ENCODE measurements at places on chromosomes 5 and 9. TPM values are rescaled to one million over a fixed set of nuclear protein-coding genes. Genes with fewer than 3 reads are reported as not detected.

HRH2 gene
- total RNA-seq, result 3.1 TPM

SLC6A18 gene
- total RNA-seq, result not detected

OSMR gene
- total RNA-seq, result 33.2 TPM

ABO gene
- 3.8 TPM for total RNA-seq

WDR38 gene
- not detected for total RNA-seq

ZNF300 gene
- 2.3 TPM for total RNA-seq

WDR70 gene
- 15.6 TPM for total RNA-seq

PSIP1 gene
- 52.5 TPM for total RNA-seq

CDO1 gene
- total RNA-seq, result 26.0 TPM

SLC36A3 gene
- not detected for total RNA-seq

GARIN3 gene
- total RNA-seq, result not detected

PLEKHG4B gene
- total RNA-seq, result not detected

ST8SIA4 gene
- total RNA-seq, result 3.3 TPM

IFNA2 gene
- total RNA-seq, result not detected

FOXD4L4 gene
- total RNA-seq, result not detected

ANKRD31 gene
- total RNA-seq, result 0.11 TPM

FOXD4L3 gene
- total RNA-seq, result not detected

LCNL1 gene
- not detected for total RNA-seq

PGM5 gene
- total RNA-seq, result 573 TPM
